ENCODE measurements at places on chromosomes 6 and 20. TPM values are rescaled to one million over a fixed set of nuclear protein-coding genes. Genes with fewer than 3 reads are reported as not detected.

The BCAS1 gene
- not detected for total RNA-seq

The TTK gene
- total RNA-seq: 38.8 TPM

The TNFRSF21 gene
- 26.5 TPM for total RNA-seq

The HDGFL1 gene
- not detected for total RNA-seq

All from thoracic aorta endothelial cell (primary cell).